Liver (tissue), 10 donors: ENCODE measurements at places on chromosomes 7 and 10. TPM values are rescaled to one million over a fixed set of nuclear protein-coding genes. Genes with fewer than 3 reads are reported as not detected.
A peak's percentile ranks its signal among the peaks of the same experiment; 100 is the strongest.

Gene NOBOX
- not detected for total RNA-seq

GRCh38 chr7:65325793-65326432 is 47.7 kb upstream of the ZNF92 start:
- H3K27ac ChIP-seq: no peak overlapping the region
- no peaks in the 10 kb centered on the region for H3K4me1 ChIP-seq
- H3K27me3 ChIP-seq: no peaks in the 10 kb centered on the region
- no peaks in the 10 kb centered on the region for H3K36me3 ChIP-seq

GRCh38 chr10:1521741-1522140 is 215.6 kb downstream of the ADARB2 start:
- no peak overlapping the region for H3K4me3 ChIP-seq
- H3K27ac ChIP-seq: no peak overlapping the region
- H3K36me3 ChIP-seq: no peaks in the 10 kb centered on the region
- H3K27me3 ChIP-seq: no peaks in the 10 kb centered on the region

DNA sequence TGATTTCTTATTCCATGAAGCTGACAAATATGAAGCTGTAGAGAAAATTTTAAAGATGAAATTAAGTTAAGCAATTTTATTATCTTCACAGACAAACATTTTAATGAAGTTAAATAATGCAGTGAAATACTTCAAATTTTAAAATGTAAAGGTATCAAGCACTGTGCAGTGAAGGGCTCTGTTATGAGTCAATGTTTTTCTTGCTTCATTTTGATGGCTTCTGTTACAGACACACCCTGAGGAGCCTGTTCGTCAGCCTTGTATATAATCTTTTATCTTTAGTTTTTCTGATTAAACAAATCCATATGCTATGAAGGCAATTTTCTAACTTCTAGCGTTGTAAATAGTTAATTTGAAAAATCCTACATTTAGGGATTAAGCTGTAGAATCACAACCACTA is 18.5 kb downstream of the VSTM2A start:
- H3K4me1 ChIP-seq: no peaks in the 10 kb centered on the region
- H3K27me3 ChIP-seq: no peaks in the 10 kb centered on the region
- DNase-seq: no peak

Gene ODAD2
- total RNA-seq: 0.17 TPM

Gene TWIST1
- 0.19 TPM for total RNA-seq

Gene FBXO24
- total RNA-seq: 1.3 TPM

GRCh38 chr7:55432939-55433784 is 68.0 kb downstream of the LANCL2 start:
- H3K4me3 ChIP-seq: no peak overlapping the region
- no peaks in the 10 kb centered on the region for H3K27me3 ChIP-seq
- DNase-seq: no peak
- H3K4me1 ChIP-seq: no peaks in the 10 kb centered on the region
- H3K36me3 ChIP-seq: no peaks in the 10 kb centered on the region

Gene DYDC2
- 0.25 TPM for total RNA-seq

GRCh38 chr7:38311329-38311937 is 38.0 kb upstream of the TARP start:
- no peaks in the 10 kb centered on the region for H3K36me3 ChIP-seq
- peak overlapping the region; percentile 58 for H3K4me3 ChIP-seq
- no peak overlapping the region for H3K27ac ChIP-seq

Gene CACNA2D1
- total RNA-seq: 2.3 TPM

Gene PTPRN2
- 1.9 TPM for total RNA-seq

Gene AEBP1
- total RNA-seq: 3.4 TPM

Gene ZEB1
- 19.6 TPM for total RNA-seq

GRCh38 chr7:41890631-41891274 is 187.9 kb upstream of the INHBA start:
- no peaks in the 10 kb centered on the region for H3K4me1 ChIP-seq
- no peak for DNase-seq
- H3K27me3 ChIP-seq: no peaks in the 10 kb centered on the region
- H3K36me3 ChIP-seq: no peaks in the 10 kb centered on the region
- no peak overlapping the region for H3K4me3 ChIP-seq
- no peak overlapping the region for H3K27ac ChIP-seq

Gene CLCN1
- not detected for total RNA-seq

DNA sequence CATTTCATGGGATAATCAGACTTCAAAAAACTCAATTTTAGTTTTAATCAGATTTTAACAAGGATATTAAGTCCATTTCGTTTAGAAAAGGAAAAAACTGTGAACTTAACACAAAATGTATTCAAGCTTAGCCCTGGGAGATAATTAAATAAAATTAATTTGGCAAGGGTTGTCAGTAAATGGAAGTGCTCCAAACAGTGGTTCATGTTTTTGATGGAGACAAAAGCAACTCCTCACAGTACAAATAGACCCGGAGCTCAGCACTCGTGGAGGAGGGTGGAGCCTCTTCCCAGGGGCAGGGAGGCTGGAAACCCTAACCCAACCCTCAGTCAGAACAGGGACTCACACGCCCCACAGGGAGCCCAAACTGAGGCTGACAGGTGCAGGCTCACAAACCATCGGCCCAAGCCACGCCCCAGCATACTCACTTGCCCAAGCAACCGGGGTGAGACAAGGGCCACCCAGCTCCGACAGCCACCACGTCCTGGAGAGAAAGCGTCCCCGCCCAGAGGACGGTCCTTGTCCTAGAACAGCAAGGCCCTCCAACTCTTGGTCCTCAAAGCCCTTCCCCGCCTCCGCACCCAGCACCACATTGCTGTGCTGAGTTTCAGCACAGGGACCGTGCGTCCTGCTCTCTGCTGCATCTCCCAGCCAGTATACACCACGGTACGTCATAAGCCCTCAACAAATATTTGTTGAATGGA is 39.8 kb downstream of the MAD1L1 start:
- peaks cover 6% of the 10 kb centered on the region for H3K36me3 ChIP-seq
- no peak overlapping the region for H3K4me3 ChIP-seq
- H3K27me3 ChIP-seq: no peaks in the 10 kb centered on the region
- H3K27ac ChIP-seq: no peak overlapping the region

DNA sequence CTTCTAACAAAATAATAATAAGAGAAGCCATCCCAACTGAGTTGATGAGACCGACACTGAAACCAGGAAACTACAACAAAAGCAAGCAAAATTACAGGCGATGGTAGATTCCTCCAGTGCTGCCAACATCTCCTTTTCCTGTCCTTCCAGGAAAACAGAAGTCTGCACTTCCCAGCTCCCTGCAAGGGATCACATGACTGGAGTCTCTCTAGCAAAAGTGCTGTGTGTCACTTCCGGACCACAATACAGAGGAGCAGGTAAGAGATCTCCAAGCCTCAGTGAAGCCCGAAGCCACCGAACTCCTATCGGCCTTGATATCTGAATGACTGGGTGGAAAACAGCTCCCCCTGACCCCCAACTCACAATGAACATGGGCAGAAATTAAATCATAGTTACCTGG is 63.2 kb downstream of the SMURF1 start:
- no peak for DNase-seq
- no peaks in the 10 kb centered on the region for H3K36me3 ChIP-seq
- peaks cover 3% of the 10 kb centered on the region for H3K4me1 ChIP-seq
- no peak overlapping the region for H3K27ac ChIP-seq

- peaks cover 2% of the 10 kb centered on the region for H3K36me3 ChIP-seq
- H3K27ac ChIP-seq: no peak overlapping the region
- H3K4me3 ChIP-seq: no peak overlapping the region
- H3K27me3 ChIP-seq: no peaks in the 10 kb centered on the region
These were observed 16.9 kb downstream of the CPA1 start for GRCh38 chr7:130397051-130397757.

Gene TRIM74
- total RNA-seq: 0.50 TPM

Gene GOLGA7B
- 0.59 TPM for total RNA-seq

DNA sequence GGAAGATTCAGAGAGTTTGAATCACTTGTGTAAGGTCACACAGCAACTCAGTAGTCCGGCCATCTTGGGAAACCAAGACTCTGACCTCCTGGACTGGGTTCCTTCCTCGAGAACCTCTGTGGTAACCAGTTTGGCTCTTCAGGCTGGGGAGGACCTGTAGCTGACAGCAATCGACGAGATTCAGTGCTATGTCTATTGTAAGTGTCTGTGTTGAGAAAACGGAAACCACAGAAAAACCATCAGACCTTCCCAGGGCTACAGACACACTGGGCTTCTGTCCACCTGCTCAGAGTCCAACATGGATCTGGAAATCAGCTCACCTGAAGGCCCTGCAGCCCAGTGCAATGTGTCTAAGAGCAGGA is 403.7 kb downstream of the RPS24 start:
- H3K27ac ChIP-seq: no peak overlapping the region
- no peak for DNase-seq
- peaks cover 11% of the 10 kb centered on the region for H3K4me1 ChIP-seq
- H3K36me3 ChIP-seq: no peaks in the 10 kb centered on the region
- H3K4me3 ChIP-seq: no peak overlapping the region
- H3K27me3 ChIP-seq: no peaks in the 10 kb centered on the region

DNA sequence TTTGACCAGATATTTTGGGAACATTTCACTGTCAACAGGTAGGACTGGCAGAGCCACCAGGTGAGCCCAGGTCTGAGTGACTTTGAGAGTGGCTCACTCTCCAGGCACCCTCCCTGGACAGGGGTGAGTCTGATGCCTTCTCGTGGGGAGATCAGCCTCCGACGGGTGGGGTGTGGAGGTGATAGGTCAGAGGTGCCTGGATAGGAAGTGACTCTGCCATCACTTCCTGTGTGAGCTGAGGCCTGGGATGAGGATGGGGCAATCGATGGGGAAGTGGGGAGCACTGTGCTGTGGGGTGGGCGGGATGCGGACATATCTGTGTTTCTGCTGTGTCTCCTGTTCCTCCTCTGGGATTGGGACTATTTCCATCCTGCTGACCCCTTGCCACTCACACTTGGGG is 34.6 kb downstream of the IFT22 start:
- peaks cover 46% of the 10 kb centered on the region for H3K4me1 ChIP-seq
- peak overlapping the region; percentile 96 for H3K27ac ChIP-seq
- no peaks in the 10 kb centered on the region for H3K36me3 ChIP-seq
- DNase-seq: no peak

Gene TAS2R3
- total RNA-seq: 4.1 TPM

- H3K36me3 ChIP-seq: no peaks in the 10 kb centered on the region
- H3K27ac ChIP-seq: no peak overlapping the region
- no peaks in the 10 kb centered on the region for H3K27me3 ChIP-seq
These were observed 54.2 kb downstream of the EMX2 start for GRCh38 chr10:117596706-117597105.

DNA sequence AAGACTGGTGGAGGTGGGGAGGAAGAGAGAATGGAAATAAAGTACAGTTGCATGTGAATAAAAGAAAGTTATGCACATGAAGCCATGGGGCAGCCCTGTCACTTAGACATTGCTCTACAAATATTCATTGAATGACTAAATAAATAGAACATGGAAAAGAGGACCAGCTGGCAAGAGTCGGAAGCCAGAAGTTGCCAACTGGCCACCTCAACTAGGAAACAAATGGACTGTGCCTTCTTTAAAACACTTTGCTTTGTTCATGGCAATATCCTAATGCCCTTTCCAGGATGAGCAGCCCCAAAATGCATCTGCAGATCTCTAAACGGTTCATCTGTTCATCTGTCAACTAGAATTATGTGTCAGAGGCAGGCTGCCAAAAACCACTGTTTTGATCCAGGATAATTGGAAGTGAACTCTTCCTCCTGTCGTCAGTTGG is 157.3 kb downstream of the NOC3L start:
- H3K27me3 ChIP-seq: no peaks in the 10 kb centered on the region
- H3K4me3 ChIP-seq: no peak overlapping the region
- peaks cover 10% of the 10 kb centered on the region for H3K4me1 ChIP-seq
- no peak overlapping the region for H3K27ac ChIP-seq

Gene PRXL2A
- 48.5 TPM for total RNA-seq

DNA sequence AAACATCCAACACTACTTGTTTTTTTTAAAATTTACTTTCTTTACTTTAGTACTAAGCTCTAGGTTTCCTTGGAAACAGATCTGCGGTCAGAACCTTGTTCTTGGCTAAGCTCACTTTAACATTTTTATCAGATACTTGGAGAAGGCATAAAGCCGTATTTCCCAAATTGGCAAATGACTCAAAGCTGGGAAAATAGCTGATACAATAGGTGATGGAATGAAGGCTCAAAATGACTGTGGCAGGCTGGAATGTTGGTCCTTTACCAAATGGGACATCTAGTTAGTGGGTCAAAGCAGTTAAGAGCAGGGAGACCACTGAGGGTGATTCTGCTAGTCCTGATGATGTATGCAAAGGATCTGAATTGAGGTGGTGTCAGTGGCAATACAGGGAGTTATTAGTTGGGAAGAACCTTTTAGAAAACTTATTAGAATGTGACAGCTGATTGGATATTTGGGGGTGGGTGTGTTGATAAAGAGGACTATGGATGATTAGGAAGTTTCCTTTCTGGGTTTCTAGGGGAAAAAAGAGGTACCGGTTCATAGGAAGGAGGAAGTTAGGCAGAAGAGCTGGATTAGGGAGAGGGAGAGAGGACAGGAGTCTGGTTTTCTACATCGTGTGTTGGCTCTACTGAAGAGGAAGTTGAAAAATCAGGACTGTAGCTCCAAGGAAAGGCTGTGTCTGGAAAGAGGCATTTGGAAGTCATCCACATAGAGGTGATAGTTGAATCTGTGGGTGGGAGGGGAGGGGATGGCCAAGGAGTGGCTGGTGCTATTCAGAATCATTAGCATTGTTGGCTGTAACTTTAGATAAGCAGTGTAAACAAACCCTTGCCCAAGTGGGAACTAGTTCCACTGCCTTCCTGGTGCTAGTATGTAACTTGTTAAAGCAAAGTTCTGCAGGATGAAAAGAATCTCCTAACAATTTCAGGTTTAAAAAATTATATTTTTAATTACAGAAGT is 13.1 kb downstream of the PLCE1 start:
- H3K27me3 ChIP-seq: no peaks in the 10 kb centered on the region
- no peak overlapping the region for H3K27ac ChIP-seq
- no peak for DNase-seq
- H3K4me3 ChIP-seq: no peak overlapping the region
- no peaks in the 10 kb centered on the region for H3K4me1 ChIP-seq

Gene SLC26A3
- total RNA-seq: 0.19 TPM

DNA sequence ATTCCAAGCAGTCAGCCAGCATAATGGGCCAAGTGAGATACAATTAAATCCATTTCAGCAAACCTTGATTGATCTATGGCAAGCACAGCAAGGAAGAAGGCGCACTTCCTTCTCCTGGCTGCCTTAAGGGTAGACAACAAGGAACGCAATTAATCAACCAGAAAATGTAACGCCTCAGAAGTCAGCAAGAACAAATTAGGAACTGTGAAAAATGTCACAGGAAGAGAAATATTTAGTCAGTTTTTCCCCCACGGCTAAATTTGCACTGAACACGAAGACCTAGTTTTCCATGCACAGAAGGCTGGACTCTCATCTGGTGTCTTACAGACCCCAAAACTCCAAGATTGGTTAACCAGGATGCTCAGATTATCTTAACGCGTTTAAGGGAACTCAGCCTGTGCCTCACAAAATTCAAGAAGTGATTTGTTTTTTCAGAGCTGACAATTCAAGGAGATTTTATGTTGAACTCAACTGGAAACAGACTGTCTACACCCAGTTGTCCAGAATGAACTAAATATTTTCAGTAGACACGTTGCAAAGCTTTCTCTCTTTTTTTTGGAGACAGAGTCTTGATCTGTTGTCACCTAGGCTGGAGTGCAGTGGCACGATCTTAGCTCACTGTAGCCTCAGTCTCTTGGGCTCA is 14.2 kb downstream of the SNX8 start:
- no peaks in the 10 kb centered on the region for H3K4me1 ChIP-seq
- no peak for DNase-seq
- H3K27ac ChIP-seq: peak overlapping the region; percentile 14
- H3K36me3 ChIP-seq: no peaks in the 10 kb centered on the region
- H3K27me3 ChIP-seq: no peaks in the 10 kb centered on the region
